ENCODE measurements at places on chromosomes 11 and 22. TPM values are rescaled to one million over a fixed set of nuclear protein-coding genes. Genes with fewer than 3 reads are reported as not detected.
A peak's percentile ranks its signal among the peaks of the same experiment; 100 is the strongest.

DNA sequence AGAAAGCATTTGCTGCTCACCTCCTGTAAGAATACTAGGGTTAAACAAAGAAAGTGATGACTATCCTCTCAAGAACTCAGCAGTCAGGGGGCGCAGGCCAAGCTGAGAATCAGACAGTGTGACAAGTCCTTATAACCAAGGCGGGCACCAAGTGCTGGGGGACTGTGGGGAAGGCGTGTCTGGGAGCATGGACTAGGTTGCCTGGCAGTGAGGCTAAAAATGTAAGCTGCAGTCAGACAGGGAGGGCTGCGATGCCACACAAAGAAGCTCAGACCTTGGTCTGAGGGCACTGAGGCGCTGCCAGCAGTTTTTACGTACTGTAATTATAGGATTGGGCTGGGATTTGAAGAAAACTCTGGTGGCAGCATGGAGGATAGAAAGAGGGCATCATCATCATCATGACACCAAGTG, 73.7 kb downstream of the FLI1 start:
- no peak for DNase-seq

DNA sequence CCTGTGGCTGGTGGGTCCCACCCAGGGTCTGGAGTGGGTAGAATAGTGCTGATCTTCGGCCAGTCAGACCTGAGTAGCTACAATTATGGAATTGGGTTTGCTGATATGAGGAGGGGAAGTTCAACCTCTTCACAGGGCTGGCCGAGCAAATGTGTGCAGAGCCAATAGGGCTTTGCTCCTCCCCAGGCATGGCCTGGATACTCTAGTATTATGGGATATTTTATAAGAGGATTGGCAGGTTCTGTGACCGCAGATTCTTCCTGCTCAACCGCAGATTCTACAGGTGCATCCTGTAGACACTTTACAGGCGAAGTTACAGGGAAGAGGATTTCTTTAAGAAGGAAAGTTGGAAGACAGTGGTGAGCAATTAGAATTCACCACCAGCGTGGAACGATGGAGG, 44.3 kb downstream of the TBC1D22A start:
- no peak for DNase-seq

- DNase-seq, result no peak
Measured at GRCh38 chr11:44949160-44950030, 1.3 kb downstream of the TP53I11 start.

DNA sequence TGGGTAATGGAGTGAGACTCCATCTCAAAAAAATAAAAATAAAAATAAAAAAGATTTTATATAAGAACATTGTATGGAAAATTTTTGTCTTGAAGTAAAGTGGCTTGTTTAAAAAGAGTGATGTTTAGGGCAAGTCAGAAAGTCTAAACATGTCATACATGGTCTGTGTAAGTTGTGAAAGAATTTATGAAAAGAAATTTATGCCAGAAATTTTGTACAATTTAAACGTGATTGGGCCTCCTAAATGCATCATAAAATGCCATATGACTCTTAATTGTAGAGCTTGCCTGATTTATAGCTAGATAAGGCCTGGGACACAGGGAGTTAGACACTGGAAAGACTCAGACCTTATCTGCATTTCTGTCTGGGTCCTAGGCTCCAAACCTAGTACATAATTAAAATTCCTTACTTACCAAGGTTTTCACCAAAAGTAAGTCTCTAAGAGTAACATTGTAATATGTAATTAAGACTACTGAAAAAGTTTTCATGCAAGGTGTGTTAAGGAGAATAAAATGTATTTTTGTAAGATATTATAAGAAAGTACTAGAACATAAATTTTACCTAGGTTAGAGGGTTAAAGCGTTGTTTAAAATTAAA, 110.5 kb downstream of the AASDHPPT start:
- DNase-seq, result no peak

The BTBD18 gene
- 0.09 TPM for total RNA-seq

The CCDC157 gene
- 10.9 TPM for total RNA-seq

DNA sequence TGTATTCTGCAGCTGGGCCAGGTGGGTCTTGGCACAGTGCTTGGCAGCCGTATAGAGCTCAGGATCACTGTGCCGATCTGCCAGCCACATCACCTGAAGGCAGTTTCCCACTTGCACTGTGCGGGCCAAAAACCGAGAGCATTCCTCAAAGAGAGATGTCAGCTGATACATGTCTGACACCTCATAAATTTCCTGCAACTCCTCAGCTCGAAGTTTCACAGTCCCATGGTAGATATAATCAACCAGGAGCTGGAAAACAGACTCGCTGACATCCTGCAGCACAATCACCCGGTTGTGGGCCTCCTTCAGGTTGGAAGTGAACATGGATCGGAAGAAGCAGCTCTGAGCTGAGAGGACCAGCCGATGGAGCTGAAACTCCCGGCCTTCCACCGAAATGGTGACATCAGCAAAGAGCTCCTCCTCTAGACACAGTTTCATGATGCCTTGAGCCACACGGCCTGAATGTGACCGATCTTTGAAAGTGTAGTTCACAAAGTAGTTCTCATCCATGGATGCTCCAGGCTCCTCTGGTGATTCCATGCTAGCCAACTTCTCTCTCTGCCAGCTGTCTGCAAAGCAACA, 1.2 kb downstream of the KBTBD4 start:
- DNase-seq, result no peak

The CSF2RB gene
- total RNA-seq, result 3.6 TPM

The API5 gene
- 71.1 TPM for total RNA-seq

- no peak for DNase-seq
Measured at GRCh38 chr22:31853736-31854495, 90.4 kb upstream of the YWHAH start.

DNA sequence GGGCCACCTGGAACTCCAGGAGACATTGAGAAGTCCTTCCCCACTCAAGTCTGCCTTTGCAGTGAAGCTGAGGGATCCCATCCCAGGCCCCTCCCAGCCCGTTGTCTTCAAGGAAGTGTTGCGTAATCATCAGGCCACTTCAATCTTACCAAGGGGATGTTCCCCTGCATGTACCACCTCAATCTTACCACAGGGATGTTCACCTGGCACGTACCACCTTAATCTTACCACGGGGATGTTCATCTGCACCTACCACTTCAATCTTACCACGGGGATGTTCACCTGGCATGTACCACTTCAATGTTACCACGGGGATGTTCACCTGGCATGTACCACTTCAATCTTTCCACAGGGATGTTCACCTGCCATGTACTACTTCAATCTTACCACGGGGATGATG, 108.0 kb upstream of the SYN3 start:
- DNase-seq, result no peak

DNA sequence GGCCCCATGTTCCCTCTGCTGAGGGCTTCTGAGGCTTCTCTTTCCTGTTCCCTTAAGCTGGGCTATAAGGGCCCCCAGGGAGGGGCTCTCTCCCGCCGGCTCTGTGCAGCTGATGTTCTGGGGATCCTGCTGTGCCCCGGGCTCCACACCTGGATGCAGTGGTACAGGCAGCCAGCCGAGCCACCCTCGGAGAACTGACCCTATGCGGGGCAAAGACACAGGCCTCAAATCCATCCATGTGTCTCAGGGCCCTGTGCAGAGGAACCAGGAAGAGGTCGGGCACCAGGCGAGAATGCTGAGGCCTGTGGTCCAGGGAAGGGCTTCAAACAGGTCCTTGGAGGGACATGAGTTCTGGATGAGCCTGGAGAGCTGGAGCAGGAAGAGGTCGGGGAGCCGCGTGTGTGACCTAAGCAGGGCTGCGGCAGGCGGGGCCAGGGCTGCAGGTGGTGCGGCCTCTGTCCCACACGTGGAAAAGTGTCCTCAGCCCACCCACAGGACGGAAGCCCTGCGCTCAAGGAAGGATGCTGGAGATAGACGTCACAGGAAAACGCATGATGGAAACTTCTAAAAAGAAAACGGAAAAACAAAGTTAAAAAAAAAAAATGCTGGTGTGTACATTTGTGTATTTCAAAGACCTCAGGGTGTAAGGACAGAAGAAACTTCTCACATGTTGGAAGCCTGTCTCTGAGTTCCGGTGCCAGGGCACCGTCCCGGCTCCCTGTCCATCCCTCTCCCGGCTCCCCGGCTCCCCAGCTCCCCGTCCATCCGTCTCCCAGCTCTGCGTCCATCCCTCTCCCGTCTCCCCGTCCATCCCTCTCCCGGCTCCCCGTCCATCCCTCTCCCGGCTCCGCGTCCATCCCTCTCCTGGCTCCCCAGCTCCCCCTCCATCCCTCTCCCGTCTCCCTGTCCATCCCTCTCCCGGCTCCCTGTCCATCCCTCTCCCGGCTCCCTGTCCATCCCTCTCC, 1149.2 kb downstream of the BRD1 start:
- DNase-seq, result no peak

The KRTAP5-10 gene
- total RNA-seq, result not detected

- no peak for DNase-seq
Measured at GRCh38 chr11:120336641-120337354, 585 bp downstream of the ARHGEF12 start.

The ADM2 gene
- 1.5 TPM for total RNA-seq

The HBD gene
- not detected for total RNA-seq

- DNase-seq, result peak; percentile 37
Measured at GRCh38 chr22:30396871-30397655, at the start of gene SEC14L2. Gene SEC14L2, plus strand, starts transcription at chr22:30397018. Its CDS starts 99 bp downstream, at chr22:30397117.

The EMID1 gene
- total RNA-seq, result 0.76 TPM

- DNase-seq, result no peak
Measured at GRCh38 chr22:26045051-26045450, 124.2 kb upstream of the SEZ6L start.

The PHLDA2 gene
- total RNA-seq, result 0.88 TPM

DNA sequence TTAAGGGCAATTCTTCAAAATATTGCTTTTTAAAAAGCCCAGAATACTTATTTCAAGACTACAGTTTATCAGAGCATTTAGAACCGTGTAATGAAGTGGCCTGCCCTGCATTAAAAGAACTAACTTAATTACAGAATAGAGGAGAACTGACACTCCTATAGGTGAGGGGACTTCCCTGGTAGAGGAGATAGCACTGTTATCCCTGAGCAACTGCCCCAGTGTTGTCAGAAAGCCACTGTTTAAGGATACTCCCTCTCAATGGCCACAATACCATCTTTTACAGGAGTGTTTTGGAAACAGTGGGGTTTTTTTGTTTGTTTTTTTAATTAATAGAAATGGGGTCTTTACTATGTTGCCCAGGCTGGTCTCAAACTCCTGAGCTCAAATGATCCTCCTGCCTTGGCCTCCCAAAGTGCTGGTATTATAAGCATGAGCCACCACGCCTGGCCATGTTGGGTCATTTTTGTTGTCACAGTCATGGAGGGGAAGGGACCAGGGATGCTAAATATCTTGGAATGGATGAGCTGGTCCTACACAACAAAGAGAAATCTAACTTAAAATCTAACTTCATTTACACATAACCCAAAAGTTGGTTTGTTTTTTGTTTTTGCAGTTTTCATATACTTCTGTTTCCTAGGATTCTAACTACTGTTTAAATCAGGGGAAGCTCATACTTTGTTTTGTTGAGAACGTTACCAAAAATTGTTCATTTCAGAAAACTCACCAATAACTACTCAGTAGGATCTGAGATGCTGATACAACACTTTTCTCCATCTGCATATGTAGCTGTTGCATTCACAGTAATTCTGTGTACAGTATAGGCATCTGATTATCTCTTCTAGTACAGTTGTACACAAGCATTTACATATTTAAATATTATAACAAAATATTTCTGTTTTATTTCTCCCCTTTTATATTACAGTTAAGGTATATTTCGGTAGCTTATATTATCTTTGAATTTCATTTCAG, 8.1 kb downstream of the RPL27A start:
- no peak for DNase-seq

DNA sequence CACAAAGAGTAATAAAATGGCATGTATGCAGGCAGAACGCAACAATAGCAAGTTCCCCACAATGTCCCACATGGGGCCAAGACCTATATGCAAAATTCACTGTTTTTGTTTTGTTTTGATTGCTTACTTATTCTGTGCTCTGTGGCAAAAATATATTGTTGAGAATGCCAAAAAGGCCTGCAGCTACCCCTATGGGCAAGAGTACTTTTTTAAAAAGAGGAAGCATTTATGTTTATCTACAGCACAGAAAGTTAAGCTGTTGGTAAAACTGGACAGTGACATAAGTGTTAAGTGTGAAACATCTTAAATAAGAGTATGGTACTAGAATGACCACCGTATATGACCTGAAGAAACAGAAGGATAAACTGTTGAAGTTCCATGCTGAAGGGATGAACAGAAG, 301.9 kb upstream of the ZC3H12C start:
- DNase-seq, result no peak

The TUBA8 gene
- 1.7 TPM for total RNA-seq

DNA sequence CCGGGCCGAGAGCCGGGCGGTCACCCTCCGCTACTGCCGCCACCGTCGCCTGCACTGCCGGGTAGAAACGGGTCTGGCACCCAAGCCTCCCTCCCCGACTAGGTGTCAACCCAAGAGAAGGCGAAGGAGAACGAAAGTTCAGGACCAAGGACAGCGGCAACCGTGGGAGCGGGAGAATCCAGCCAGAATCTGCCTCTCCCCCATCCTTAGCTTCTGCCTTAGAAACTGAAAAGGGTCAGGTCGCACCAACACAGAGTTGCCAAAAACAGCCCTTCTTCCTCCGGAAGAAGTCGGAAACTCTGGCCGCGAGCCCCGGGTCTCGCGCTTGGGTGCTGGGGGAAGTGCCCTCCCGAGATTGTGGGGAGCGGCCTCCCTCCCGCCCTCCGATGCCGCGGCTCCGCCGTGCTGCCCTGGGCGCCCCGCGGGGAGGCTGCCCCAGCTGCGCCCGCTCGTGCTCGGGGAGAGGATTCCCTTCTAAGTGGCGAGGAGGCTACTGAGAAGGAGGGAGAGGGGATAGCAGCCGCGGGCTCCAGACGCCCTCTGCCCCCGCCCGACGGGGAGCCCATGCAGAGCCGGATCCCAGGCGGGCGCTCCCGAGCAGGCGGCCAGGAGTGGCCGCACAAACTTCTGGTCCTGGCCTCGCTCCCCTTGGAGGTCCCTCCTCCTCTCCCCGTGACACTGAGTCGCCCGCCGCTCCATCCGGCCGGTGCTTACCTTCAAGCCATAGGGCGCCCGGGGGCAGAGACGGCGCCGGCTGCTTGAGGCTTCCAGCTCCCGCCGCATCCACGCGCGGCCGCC, 637 bp downstream of the DRD2 start:
- DNase-seq, result peak; percentile 15

DNA sequence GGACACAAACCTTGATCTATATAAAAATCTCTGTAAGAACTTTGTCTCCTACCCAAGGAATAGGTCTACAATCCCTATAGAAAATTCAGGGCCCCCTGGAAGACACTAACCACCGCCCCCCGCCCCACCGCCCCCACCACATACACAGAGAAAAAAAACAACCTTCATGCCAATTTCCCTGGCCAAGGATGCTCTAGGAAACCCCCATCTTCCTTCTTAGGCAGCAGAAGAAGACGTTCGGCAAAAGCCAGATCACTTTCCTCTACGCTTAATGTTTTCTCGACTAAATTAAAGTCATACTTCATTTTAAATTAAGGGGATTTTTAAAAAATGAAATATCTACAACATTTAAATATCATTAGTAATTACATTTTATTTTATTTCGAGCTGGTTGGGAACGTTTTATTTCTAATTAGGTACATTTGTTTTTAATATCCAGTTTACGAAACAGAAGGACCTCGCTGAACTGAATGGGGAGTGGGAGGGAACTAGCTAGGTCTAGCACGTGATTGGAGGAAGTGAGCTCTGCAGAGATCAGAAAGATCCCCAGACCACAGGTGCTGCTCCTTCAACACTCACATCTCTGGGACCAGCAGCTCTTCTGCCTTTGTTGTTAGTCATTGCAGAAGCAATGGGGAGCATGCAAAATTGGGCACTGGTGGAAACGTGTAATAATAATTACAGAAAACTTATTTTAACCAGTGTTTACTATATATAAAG, 472.3 kb downstream of the MN1 start:
- DNase-seq, result no peak

All from T-cell (primary cell).